Stimulated activated CD4-positive, alpha-beta T cell treated with anti-CD3 and anti-CD28 coated beads, Interleukin-15, amount 100 ng/mL, for 1 hour (primary cell): ENCODE measurements at places on chromosomes 2 and 18.
A peak's percentile ranks its signal among the peaks of the same experiment; 100 is the strongest.

- DNase-seq, result peak; percentile 28
These were observed 727 bp downstream of the NCOA1 start for GRCh38 chr2:24491542-24492420.

DNA sequence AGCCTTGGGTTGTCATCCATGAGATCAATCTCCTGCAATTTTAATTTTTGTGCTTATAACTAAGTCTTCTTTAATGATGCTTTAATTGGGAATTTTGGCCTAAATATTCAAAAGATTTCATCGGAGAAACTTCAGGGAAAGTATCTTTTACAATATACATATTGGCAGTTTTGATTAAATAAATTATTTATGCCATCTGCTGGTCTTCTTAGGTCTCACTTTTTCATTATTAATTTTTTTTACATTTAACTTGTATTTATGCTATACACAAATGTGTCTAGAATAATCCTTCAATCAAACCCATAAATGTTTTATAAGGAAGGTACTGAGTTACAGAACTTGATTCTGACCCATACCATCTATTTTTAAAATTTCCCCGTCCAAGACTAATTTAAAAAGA, 95.1 kb upstream of the XPO1 start:
- no peak for DNase-seq

DNA sequence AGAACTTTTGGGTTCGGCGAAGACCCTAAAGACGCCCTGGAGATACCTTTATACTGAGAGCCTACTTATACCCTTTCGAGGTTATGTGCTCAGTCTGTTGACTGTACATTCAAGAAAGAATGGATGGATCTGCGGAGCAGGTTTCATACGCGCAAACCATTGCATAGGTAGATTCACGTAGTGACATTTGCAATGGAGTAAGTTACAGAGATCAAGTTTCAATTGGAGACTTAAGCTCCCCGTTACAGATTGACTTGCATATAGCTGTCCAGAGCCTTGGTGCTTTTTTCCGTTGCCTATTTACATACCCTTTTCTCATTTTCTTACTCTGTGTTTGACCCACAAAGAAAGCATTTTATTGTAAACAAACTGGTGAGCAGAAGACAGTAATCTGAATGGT, 923 bp downstream of the PSMD1 start:
- no peak for DNase-seq

DNA sequence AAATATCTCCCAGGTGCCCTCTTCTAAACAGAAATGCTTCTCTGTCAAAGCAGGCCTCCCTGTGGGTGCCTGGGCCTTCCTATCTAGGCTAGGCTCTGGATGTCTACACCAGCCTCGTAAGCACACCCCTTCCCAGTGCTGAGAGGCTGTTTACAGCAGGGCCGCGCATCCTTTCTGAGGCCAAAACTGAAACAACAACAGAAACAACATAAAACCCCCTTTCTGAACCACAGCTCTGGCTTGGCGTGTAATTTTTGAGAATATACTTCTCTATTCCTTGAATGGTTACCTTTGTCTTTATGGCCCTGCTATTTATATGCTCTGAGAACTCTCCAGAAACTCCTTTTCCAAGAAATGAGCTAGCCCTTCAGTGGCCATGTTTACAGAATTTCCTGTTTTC, 118.4 kb downstream of the BCL2L11 start:
- no peak for DNase-seq
